Retina (tissue), 1 donor: ENCODE measurements at places on chromosomes 1 and 21.
A peak's percentile ranks its signal among the peaks of the same experiment; 100 is the strongest.

GRCh38 chr21:35475762-35476161, 426.7 kb upstream of the RUNX1 start:
- DNase-seq, result no peak

DNA sequence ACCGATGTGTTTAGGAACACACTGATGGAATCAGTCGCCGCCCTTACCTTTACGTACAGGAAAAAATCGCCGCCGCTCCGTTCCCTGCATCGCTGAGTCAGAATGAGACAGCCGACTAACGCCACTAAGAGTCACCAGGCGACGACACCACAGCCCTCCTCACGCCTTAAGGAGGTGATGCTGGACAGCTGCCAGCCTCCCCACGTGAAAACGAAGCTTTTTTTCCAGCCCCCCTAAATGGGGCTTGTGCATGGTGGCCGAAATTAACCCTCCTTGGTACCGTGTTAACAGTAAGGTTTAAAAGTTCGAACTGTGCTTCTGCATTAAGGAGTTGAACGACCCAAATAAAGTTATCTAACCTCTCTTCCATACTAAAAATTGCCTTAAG, 511 bp downstream of the DNTTIP2 start:
- DNase-seq, result no peak

DNA sequence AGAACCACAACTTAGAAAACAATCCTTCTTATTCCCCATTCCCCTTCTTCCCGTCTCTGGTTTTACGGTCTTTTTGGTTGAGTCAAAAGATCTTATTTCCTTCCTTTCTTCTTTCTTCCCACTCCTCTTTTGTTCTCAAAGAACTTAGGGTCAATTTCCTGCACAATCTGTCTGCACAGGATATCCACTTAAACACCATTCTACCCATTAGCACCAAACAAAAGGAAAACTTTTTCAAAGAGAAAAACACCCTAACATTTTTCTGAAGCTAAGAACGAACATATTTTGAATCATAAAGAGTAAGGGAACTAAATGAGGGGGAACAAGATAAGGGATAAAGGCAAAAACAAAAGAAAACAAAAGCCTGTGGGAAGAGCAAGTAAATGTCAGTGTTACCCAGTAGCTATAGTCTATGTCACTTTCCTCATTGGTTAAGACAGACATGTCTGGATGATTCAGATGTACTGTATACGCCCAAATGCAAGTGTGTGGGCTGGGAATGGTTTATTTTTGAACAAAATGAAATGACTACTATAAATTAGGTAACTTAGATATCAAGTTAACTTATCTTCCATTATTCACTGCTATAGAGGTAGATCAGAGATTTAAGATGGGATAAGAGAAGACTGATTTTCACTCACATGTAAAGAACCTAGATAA, 59.9 kb downstream of the TOR3A start:
- DNase-seq, result no peak

GRCh38 chr1:222290866-222291265, 257.0 kb downstream of the HHIPL2 start:
- no peak for DNase-seq

DNA sequence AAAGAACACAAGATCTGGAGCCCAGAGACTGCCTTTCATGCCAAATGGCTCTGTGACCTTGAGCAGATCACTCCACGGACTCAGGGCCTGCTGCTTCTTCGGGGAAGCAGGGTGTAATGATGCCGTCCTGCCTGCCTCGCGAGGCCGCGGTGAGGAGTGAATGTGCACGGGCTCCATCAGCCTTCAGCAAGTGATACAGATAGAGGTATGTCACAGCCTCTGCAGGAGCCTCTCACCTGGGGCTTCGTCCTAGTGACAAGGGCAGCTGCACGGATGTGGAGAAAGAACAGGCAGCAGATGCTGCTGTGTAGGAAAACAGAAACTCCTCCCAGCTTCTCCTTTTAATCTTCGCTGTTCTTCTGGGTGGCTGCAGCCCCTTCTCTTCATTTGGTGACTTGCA, 127.5 kb downstream of the KCNN3 start:
- DNase-seq, result no peak

GRCh38 chr1:205318231-205318991, 3.1 kb downstream of the NUAK2 start:
- no peak for DNase-seq

DNA sequence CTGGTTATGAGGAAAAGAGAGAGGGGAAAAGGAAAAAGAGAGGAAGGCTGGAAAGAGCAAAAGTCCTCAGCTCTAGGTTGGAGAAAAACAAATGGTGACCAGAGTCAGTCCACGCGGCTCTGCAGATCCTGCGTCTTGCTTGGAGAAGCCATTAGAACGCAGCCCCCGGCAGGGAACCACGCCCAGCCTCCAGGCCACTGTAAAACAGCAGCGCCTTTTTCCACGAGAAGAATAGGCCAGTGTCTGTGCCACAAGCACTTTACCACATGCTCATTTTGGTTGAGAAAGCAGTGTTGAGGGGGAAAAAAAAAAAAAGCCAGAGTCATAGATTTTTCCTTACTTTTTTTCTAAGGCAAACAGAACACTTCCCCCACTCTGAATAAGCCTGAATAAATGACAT, 846.9 kb upstream of the ADAMTS5 start:
- DNase-seq, result no peak

DNA sequence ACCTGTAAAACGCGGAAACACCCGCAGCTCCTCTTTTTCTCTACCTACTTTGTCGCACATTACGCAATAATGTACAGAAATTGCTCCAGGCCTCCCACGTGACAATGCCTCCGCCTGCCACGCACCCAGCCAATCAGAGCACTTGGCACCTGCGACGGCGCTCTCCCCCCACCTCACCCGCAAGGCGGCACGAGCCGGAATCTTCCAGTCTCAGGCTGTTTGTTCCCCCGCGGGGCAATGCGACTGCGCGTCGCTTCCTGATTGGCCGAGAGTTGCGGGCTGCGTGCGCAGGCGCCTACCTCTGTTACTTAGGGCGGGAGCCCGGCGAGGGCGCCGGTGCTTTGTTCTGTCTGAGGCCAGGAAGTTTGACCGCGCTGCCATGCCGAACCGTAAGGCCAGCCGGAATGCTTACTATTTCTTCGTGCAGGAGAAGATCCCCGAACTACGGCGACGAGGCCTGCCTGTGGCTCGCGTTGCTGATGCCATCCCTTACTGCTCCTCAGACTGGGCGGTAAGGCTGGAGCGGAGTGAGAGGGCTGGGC, at the start of gene MAEL:
MAEL (plus strand) TSS at position 307 of the 542 bp plus-strand sequence; CDS start at position 380, 73 bp downstream.
- DNase-seq, result no peak

- DNase-seq, result no peak
Observed at GRCh38 chr1:234702342-234703000, 92.5 kb upstream of the IRF2BP2 start.

GRCh38 chr21:46543306-46543705, 61.6 kb downstream of the S100B start:
- DNase-seq, result no peak

GRCh38 chr1:32742956-32743355, 40.4 kb upstream of the SYNC start:
- no peak for DNase-seq

DNA sequence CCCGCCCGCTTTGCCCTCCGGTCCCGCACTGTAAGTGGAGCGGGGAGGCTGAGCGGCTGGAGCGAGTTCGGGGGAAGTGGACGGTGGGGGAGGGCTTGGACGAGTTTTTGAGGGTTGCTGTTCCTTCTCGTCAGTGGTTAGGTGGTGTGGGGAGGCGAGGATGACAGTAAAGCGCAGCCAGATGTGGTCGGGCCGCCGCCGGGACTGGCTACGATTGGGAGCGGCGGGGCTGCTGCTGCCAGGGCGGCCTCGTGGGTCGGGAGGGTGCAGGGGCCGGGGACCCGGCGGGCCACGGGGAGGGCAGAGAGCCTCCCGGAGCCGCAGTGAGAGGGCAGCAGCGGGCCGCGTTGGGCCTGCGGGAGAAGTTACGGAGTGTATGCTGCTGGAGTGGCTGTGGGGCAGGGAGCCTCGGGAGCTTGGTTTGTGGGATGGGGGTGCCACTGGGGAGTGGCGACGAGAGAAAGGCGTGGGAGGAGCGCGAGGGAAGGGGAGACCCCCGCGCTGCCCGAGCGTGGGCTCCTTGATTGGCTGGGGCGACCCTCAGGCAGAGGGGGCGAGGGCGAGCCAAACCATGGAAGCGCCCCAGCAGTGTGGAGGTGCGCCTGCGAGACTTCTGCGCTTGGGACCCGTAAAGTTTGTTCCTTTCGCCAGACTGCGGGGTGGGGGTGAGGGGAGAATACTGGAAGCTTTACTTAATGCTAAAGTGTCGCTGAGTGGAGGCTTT, 2.1 kb downstream of the ADGRL2 start:
- DNase-seq, result peak; percentile 91

DNA sequence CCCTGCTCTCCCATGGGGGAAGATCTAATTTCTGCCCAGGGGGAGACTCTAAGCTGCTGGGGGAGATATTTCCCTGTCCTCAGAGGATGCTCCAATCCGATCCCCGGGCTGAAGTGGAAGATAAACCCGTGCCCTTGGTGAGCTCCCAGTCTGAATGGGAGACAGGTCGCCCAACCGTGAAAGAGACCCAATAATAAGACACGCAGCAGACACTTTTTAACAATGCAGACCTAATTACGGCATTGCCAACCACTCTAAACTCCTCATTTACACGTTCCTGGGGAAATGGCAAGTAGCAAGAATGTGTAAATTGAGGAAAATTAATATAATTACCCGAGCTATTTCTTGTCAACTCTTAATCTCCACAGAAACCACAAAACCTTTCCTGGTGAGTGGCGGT, 48.7 kb upstream of the ACTL8 start:
- DNase-seq, result peak; percentile 60

DNA sequence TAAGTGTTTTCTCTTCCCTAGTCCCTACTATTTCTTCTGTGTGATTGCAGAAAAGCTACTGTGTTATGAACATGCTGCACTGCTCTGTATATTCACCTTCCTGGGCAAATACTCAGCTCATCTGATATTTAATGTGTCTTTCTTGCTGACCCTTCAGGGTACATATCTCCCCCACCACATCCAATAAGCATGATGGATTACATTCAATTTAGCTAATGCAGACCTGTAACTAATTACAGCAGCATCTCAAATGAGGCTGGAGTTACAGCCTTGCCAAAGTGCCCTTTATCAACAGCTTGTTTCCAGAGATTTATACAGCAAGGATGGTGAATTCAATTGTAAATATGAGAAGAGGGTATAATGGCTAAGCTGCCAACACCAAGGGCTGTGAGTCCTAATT, 144.0 kb downstream of the KCNH1 start:
- DNase-seq, result no peak

- no peak for DNase-seq
Observed at GRCh38 chr1:6181347-6181770, 1.2 kb upstream of the CHD5 start.

- DNase-seq, result no peak
Observed at GRCh38 chr1:157852476-157852875, 10.9 kb upstream of the CD5L start.

GRCh38 chr1:76279101-76279748, 204.7 kb downstream of the ST6GALNAC3 start:
- peak; percentile 46 for DNase-seq

GRCh38 chr21:42233067-42233961, 14.4 kb downstream of the ABCG1 start:
- peak; percentile 41 for DNase-seq

DNA sequence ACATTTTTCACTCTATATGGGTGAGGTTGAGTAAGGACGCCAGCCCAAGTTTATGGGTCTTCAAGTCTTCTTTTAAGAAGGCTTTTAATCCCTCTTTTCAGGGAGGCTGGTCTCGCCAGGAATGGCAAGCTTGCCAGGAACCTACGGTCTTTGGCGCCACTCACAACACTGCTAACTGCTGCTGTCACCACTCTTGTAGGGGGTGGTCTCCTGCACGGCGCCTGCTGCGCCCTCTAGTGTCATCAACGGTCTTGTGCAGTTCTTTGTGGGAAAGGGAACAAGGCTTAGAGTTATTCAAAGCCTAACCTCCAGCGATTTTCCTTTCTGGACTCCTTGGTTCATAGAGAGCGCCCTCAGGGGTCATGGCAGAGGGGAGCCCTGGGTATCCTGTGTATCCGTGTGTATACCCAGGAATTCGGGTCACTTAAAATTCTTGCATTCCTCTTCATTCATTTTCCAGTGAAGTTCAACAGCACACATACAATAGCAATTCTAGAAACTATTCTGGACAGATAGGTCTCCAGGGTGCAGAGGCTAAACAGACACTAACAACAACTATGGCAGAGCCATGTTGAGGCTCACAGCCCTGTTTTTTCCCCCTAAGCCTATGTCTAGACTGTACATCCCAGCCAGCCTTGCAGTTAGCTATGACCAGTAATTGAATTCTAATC, 392.8 kb upstream of the CAMK1G start:
- peak; percentile 80 for DNase-seq

GRCh38 chr1:244971552-244972216, 107.3 kb upstream of the HNRNPU start:
- DNase-seq, result no peak

DNA sequence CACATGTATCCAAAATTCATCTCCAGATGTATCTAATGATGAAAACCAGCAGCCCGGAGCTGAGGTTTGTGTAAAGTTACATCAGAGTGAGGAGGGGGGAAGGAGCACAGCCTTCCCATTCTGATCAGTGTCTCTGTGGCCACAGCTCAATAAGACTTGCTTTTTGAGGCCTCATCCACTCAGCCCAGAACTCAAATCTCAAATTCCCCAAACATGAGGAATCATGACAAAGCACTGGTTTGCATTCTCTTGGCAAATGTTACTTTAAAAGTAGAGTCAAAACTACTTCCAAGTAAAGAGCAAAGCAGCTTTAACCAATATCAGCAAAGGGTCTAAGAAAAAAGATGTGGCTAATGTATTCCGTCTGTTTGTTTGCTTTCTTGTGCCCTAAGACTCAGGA, 30.9 kb downstream of the CCN1 start:
- DNase-seq, result no peak

DNA sequence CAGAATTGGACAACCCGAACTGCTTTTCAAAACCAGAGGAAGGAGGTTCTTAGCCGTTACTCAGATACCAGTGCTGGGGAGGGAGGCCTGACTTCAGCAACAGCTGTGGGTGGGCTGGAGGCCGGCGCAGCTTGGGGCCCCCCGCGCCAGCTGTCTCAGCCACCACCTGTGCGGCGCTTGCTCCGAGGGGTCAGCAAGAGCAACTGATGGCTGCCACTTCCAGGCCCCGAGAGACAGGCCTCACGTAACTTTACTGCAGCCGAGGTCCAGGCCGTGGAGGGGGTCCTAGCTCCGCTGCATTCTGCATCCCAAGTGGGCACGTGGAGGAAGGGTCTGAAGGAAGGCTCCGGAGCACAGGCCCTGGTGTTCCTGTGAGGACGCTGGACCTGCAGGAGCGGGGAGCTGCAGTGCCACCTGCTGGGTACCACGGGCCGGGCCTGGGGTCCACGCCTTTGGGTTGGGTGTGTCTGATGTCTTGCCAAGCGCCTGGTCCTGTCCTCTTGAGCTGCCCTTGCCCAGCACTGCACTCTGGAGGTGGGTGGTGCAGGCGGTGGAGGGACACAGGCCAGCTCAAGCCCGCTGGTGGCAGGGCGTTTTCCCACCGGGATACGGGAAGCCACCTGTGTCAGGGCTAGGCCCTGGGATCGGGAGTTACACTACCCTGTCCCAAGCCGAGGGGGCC, 9.8 kb downstream of the THAP3 start:
- DNase-seq, result peak; percentile 42

- DNase-seq, result no peak
Observed at GRCh38 chr1:162040657-162041056, 17.0 kb upstream of the OLFML2B start.

GRCh38 chr1:12435639-12436344, 182.2 kb downstream of the DHRS3 start:
- no peak for DNase-seq
